ENCODE measurements at places on chromosomes 16 and 17. TPM values are rescaled to one million over a fixed set of nuclear protein-coding genes. Genes with fewer than 3 reads are reported as not detected.

Gene SOST
- total RNA-seq: not detected

Gene CHCT1
- total RNA-seq: not detected

Gene PTGES3L
- 1.1 TPM for total RNA-seq

Gene CES5A
- total RNA-seq: not detected

Gene GRB2
- 119 TPM for total RNA-seq

Gene DYNLL2
- 18.5 TPM for total RNA-seq

Gene AP2B1
- 9.7 TPM for total RNA-seq

Gene LITAFD
- not detected for total RNA-seq

Gene PRSS33
- not detected for total RNA-seq

Gene TNFRSF13B
- not detected for total RNA-seq

Gene CCDC43
- 23.0 TPM for total RNA-seq

Gene CD300LF
- 0.48 TPM for total RNA-seq

Gene PHOSPHO1
- total RNA-seq: not detected

Gene GUCY2D
- total RNA-seq: not detected

Gene CCL13
- total RNA-seq: 1.6 TPM

Gene TMC7
- 0.19 TPM for total RNA-seq

Measured in esophagus squamous epithelium (tissue), 5 donors.